ENCODE measurements at places on chromosomes 16 and 17.

DNA sequence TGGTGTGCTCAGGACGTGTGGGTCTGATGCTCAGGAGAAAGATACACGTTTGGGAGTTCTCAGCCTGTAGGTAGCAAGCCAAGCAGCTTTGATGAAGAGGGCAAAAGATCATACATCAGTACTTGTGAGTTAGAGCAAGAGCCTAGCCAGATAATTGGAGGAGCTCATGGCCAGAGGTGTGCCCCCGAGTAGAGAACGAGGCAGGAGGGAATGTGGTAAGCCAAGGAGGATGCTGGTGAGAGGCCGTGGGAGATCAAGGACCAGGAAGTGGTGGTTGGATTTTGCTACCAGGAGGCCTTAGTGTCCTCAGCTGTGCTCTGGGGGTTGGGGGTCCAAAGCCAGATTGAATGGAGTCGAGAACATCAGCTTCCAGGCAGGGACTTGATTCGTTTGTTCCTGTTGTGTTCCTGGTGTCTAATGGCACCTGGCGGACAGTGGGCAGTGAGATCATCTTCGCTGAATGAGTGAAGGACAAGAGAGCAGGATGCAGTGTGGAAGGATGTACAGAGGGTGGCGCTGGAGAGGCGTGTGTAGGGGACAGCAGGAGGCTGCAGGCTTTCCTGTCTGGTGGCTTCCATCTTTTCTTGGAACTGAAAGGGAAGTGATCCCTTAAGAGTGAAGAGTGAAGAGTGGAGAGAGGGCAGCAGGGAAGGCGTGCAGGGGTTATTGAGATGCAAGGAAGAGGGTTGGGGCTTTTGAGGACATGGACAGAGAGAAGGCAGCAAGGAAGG, 11.6 kb downstream of the FBXL19 start:
- DNase-seq = no peak

DNA sequence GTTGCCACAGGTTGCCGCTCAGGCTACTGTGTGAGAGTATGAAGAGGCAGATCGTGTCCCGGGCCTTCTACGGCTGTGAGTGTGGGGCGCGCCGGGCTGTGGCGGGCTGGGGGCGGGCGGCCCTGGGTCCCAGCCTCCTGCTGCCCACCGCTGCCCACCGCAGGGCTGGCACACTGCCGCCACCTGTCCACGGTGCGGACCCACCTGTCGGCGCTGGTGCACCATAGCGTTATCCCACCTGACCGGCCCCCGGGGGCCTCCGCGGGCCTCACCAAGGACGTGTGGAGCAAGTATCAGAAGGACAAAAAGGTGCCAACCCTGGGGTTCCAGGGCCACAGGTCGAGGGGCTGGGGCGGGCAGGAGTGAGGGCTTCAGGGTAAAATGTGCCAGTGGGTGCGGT, 28.7 kb downstream of the MNT start:
- DNase-seq = no peak

DNA sequence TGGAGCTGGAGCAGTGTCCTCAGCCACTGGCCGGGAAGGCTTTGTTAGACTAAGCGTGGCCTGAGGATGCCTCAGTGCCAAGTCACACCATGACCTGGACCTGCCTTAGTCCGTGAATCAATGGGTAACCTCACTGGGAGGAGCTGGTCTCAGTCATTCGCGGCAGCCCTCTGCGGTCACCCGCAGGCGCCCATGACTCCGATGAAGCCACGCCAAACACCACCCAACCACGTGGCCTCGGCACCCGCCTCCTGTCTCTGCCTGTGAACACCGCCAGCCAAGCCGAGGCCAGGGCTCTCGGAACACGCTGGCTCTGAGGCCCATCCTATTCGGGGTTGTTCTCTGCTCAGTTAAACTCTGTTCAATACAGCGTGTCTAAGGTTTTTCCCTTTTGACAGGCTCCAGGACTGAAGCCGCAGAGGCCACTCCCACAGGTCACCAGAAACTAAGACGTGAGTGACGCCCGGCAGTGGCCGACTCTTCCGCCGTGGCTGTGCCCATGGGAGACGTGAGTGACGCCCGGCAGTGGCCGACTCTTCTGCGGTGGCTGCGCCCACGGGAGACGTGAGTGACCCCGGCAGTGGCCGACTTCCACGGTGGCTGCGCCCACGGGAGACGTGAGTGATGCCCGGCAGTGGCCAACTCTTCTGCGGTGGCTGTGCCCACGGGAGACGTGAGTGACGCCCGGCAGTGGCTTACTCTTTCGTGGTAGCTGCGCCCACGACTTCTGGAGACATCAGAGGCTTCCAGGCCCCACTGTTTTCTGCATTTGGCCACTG, 16.8 kb upstream of the PABPN1L start:
- DNase-seq = no peak

DNA sequence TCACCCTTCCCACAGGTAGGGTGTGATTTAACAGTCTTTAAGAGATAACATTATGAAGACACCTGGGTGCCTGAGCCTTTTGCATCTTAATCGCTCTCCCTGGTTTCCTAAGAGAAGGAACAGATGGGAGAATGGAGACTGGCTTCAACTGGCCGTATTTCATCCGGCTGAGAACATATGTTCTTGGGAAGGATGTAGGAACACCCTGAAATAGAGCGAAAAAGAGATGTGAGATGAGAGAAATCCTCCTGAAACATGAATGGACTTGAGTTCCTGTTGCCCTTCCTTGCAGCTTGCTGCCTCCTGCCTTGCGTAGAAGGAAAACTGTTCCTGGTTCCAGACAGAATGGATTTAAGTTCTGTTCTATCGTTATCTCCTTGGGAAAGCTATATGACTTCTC, 385.4 kb upstream of the RBFOX1 start:
- no peak for DNase-seq

- no peak for DNase-seq
These were observed 17.3 kb downstream of the UTS2R start for GRCh38 chr17:82388922-82389283.

GRCh38 chr17:71528210-71528609, 592.6 kb upstream of the SOX9 start:
- no peak for DNase-seq

GRCh38 chr17:46773221-46773605, 45.3 kb downstream of the WNT3 start:
- DNase-seq = no peak

DNA sequence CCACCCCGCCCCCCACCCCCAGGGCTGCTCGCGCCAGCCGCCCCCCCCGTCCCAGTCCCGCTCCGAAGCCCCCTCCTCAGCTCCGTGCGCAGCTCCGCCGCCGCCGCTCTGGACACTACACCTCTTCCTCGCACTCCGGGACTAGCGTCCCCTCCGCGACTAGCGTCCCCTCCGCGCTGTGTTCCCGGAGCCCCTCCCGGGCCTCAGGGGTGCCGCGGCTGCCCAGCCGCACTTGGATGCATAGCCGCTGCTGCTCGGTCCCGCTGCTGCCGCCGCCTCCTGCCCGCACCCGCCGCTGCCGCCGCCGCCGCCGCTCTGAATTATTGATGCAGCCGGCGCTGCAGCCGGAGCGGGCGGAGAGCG, at the start of gene CBLN1:
Gene CBLN1, minus strand, starts transcription at position 359 of the 363 bp plus-strand sequence. CDS start 373 bp downstream, outside the sequence.
- no peak for DNase-seq

DNA sequence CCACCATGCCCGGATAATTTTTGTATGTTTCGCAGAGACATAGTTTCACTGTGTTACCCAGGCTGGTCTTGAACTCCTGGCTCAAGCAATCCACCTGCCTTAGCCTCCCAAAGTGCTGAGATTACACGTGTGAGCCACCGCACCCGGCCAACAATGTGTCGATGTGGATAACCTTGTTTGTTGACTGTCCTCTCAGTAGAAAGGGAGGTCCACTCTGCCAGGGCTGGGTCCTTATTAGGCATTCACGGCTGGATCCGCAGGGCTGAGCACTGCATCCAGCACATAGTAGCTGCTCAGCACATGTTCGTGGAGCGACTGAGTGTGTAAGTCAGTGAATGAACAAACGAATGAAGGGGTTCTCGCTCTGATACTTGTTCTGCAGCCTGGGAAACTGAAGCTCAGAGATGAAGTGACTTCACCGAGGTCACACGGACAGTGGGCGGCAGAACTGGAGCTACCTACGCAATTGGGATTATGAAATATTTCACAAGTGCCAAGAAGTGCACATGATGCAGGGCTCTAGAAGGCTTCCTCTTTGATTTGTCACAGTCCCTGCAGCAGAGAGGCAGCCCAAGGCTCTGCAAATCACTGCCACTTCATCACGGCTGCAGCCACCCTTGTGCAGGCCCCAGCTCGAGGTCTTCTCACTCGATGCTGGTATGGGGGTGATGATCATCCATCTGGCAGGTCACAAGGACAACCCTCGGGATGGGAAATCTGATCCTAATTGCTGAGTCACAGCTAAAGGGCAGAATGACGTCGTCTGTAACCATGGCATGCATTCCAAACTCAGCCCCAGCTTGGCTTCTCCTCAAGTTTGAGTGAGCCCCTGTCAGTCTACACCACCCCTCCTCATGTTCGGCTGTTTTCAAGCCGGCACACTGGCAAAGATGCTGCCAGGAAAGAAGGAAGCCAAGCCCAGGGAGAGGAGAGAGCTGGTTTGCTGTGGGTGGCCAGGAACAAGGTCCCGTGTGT, 28.0 kb upstream of the SNN start:
- DNase-seq = no peak

DNA sequence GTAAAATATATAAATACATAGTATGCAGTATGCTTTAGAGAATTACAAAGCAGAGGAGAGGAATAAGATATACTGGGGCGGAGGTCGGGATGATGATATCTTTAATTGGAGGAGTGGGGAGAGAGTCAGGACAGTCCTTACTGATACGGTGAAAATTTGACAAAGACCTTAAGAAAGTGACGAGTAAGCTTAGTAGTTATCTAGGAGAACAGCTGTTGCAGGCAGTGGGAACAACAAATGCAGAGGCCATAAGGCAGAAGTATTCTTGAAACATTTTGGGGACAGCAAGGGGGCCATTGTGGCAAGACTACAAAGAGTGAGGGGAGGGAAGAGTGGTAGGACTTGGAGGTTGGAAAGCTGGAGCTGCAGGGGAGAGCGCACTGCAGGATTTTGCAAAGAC, 22.3 kb upstream of the CDC6 start:
- DNase-seq = no peak

DNA sequence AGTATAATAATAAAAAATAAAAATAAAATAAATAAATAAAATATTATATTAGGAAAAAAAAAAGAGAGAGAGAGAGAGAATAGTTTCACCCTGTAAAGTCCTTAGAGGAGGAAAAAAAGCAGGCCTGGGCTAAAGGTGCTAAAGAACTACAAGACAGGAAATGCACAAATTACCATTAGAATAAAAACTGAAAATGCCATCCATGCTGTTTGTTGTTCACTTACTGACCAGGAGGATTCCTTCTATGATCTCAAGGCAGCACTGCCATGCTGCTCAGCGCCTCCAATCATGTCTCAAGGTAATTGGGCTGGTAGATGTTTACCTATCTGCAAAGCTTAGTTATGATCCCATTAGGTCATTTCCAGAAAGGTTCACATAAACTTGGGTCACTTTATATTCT, 201.2 kb downstream of the GRIN2A start:
- DNase-seq = no peak

DNA sequence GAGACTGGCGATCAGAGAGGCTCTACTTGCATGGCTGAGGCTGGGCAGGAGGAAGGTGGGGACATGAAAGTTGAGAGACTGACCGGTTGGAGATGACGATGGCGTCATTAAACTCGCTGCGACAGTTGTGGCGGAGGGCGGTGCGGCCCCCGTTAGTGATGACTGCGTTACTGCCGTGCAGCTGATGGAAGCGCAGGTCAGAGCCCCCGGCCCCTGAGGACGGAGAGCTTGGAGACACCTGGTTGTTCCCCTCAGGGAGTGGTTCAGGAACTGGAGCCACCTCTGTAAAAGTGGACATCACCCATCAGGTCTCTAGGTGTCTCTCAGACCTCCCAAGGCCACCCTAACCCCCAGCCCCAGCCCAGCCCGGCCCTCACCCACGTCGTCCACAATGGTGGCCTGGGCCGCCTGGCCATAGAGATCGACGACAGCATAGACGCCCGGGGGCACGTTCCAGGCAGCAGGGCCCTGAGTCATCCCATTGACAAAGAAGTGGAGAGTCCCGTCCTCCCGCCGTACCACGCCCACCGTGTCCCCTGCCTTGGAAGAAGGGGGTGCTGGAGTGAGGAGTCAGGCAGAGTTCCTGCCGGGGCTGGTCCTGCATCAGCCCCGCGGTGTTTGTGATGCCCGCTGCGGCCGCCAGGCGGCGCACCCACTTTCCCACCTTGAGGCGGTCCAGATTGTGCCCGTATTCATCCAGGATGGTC, 5.3 kb downstream of the NEURL4 start:
- no peak for DNase-seq

- no peak for DNase-seq
These were observed 381.8 kb downstream of the SOX9 start for GRCh38 chr17:72502371-72503341.

GRCh38 chr17:79939755-79940458, 95.8 kb downstream of the TBC1D16 start:
- DNase-seq = no peak

GRCh38 chr16:84483882-84484565, 20.4 kb downstream of the MEAK7 start:
- no peak for DNase-seq

- DNase-seq = no peak
These were observed at the start of gene ABCA8 for GRCh38 chr17:68955181-68955841. ABCA8 (minus strand) TSS chr17:68955392; CDS start chr17:68942034, 13,358 bp downstream.

- DNase-seq = no peak
These were observed 13.5 kb upstream of the KSR1 start for GRCh38 chr17:27442702-27443101.

DNA sequence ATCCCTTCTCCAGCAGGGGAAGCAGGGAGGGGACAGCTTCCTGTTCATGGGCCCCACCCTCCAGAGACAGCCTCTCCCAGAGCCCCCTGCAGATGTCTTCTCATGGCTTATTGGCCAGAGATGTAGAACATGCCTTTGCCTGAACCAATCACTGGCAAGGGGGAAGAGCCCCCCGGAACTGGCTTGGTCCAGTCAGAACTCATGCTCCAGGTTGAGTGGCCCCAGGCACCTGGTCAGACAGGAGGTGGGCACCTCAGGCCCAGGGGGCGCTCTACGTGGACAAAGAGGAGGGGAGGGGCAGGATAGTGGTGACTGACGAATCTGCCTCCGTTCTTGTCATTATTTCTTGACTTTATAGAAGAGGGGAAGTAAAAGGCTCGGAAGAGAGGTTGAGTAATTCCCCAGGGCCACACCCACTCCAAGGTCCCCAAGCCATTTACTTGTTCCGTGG, 23.6 kb downstream of the RAB11FIP4 start:
- no peak for DNase-seq

- no peak for DNase-seq
These were observed 168.9 kb upstream of the MAF start for GRCh38 chr16:79769270-79769927.
